SK-MEL-5 (cell line): ENCODE measurements at places on chromosomes 2 and 18. TPM values are rescaled to one million over a fixed set of nuclear protein-coding genes. Genes with fewer than 3 reads are reported as not detected.

GRCh38 chr2:17148407-17149145, 369.7 kb downstream of the RAD51AP2 start:
- peak; percentile 58 for DNase-seq

- no peak for DNase-seq
Observed at GRCh38 chr2:149042881-149043280, 4.4 kb downstream of the LYPD6B start.

DNA sequence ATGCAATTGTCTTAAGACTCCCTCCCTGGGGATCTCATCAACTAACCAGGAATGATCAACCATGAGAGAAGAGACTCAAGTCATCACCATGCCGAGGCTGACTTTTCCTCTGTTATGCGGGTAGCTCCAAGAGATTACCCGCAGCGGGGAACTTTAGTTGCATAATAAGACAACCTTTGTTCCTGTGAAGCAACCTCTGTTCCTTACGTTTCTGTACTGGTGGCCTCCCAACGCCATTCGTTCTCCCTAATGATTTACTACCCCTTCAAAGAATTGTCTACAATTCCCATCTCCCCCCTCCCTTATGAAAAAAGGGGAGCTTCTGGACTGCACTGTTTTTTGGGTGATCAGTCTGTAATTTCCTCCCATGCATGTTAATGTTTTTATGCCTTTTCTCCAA, 66.1 kb upstream of the LRPPRC start:
- DNase-seq, result peak; percentile 38

GRCh38 chr2:131143803-131144202, 38.7 kb downstream of the PLEKHB2 start:
- no peak for DNase-seq

DNA sequence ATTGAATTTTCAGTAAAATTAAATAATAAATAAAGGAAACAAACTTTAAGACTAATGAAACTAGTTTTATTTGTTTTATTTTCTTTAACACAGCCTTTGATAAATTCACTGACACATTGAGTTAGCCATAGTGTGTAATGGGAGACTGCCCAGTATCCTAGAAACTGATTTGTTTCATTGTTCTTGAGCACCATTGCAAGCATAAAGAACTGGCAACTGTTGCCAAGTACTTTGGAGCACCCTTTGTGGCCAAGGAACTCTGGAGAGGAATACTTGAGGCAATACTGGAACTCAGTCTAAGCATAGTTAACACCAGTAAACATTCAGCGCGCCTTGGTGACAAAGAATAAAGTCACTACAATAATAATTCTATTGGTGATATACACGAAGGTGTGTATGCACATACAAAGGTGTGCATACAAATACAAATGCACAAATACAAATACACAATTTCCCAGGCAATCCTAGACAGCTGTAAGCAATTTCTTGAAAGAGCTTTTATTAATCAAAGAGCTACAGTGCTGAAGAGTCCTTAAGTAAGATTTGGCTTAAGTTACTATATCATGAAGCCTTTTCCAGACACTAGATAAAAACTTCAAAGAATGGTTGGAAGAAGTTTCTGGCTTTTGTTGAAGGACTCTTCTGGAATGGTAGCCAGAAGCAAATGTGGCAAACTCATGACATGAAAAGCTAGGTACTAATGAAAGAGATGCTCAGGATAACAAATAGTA, 1371.2 kb downstream of the LRP1B start:
- DNase-seq, result no peak

Gene HOXD13
- total RNA-seq, result 10.3 and 11.8 TPM in 2 replicates
